ENCODE measurements at places on chromosomes 2 and 18. TPM values are rescaled to one million over a fixed set of nuclear protein-coding genes. Genes with fewer than 3 reads are reported as not detected.

ANKRD62 gene
- not detected for total RNA-seq

SLC30A3 gene
- total RNA-seq = 1.7 TPM

TSPYL6 gene
- total RNA-seq = not detected

RETREG2 gene
- 52.5 TPM for total RNA-seq

C2orf72 gene
- 0.96 TPM for total RNA-seq

ZEB2 gene
- 53.2 TPM for total RNA-seq

PID1 gene
- not detected for total RNA-seq

EVA1A gene
- not detected for total RNA-seq

PROKR1 gene
- not detected for total RNA-seq

RAB27B gene
- 0.75 TPM for total RNA-seq

SRD5A2 gene
- total RNA-seq = not detected

SCG2 gene
- total RNA-seq = 0.07 TPM

Measured in activated T-helper 2 cell treated with anti-CD3 and anti-CD28 coated beads, Interferon-gamma antibody, Interleukin-2, Interleukin-4, amounts not matched to agents 10 μg/mL and 5 μg/mL and 100 μg/mL, durations not matched to agents 14 hours and 24 hours and 36 hours (primary cell).